ENCODE measurements at places on chromosomes 11 and 22. TPM values are rescaled to one million over a fixed set of nuclear protein-coding genes. Genes with fewer than 3 reads are reported as not detected.

DNA sequence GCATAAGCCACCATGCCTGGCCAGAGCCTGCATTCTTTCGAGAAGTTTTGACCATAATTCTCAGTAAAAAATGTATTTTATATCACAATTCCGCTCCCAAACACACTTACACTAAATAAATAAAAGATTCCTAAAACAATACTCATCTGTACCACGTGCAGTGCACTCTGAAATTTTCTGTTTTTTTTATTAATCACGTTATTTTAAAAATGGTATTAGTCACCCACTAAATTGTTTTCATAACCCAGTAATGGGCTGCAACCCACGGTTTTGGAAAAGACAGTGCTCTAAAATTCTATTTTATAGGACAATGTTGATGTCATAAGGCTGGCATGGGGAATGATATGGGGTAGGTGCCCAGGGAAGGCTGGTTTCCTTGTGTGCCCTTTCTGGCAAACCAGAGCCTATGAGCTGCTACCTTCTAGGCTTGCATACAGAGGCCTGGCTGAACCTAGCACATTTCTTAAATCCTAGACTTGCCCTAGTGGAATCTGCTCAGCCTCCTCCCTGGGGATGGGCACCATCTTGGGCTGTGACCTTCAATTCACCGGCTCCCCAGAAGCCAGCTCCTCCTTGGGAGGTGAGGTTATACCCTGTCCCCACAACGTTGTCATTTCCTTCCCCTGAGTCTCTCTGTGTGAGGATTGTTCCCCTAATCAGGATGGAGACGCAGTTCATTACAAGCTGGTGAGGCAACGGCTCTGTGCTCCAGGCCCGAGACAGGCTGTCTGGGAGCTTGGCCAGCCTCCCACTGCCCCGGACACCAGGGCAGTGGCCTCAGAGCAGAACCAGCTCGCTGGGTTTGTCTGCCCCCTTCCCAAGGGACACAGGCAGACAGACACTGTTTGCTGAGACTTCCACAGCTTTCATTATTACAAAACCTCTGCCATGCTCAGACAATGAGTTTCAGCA is 116.5 kb upstream of the NAV2 start:
- peak; percentile 4 for DNase-seq

Gene CTR9
- total RNA-seq, result 13.5 TPM

GRCh38 chr22:32661737-32662586 is 139.5 kb upstream of the TIMP3 start:
- DNase-seq, result no peak

Gene KCNQ1OT1
- total RNA-seq, result 2.7 TPM

GRCh38 chr22:20405291-20405930 is 11.5 kb downstream of the ZNF74 start:
- no peak for DNase-seq

GRCh38 chr11:17604201-17604914 is 57.3 kb downstream of the OTOG start:
- DNase-seq, result no peak

- DNase-seq, result no peak
These were observed 526.7 kb downstream of the INSC start for GRCh38 chr11:15641271-15642045.

Gene GRAMD4
- total RNA-seq, result 71.9 TPM

- DNase-seq, result peak; percentile 2
These were observed 504.3 kb downstream of the FAM181B start for GRCh38 chr11:82229341-82229740.

DNA sequence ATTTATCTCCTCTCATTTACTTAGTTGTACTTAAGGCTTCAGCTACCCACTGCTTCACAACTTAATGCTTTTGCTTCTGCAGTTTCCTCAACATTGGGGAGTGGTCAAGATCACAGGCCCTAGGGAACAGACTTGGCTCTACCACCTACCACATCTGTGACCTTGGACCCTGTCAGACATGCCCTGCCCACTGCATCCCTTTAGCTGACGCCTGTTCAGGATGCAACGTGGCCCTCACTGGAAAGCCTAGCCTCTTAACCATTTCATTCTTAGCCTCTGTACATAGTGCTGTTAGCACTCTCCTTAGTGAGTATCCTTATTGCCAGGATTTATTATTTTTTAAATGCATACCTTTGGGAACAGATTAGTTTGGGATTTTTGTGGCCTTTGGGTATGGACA is 34.4 kb downstream of the TNRC6B start:
- DNase-seq, result no peak

DNA sequence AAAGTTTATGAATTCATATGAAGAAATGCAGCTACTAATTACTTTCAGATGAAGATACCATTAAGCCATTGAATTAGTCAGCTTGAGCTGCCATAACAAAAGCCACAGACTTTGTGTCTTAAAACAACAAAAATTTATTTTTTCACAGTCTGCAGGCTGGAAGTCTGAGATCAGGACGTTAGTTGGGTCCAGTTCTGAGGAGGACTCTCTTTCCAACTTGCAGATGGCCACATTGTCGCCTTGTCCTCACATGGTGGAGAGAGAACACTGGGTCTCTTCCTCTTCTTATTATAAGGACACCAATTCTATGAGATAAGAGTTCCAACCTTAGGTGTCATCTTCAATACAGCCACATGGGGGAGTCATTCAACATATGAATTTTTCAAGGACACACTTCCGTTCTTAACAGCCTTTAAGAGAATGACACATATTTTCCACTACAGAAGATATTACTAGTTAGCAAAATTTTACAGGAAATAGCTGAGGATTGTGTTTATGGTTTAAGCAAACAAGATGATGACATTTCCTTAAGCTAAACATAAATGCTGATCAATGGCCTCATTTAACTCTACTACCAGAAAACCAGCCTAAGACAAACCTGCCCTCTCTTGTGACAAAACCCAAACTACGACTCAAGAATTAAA is 56.0 kb downstream of the DCUN1D5 start:
- DNase-seq, result peak; percentile 13

Gene KCTD17
- total RNA-seq, result 12.9 TPM

- no peak for DNase-seq
These were observed 88.9 kb upstream of the DDI1 start for GRCh38 chr11:103947546-103947919.

- no peak for DNase-seq
These were observed 15.4 kb upstream of the ANGPTL5 start for GRCh38 chr11:101931692-101932091.

GRCh38 chr11:73416786-73417185 is 40.6 kb downstream of the RELT start:
- no peak for DNase-seq

- DNase-seq, result peak; percentile 82
These were observed 15.9 kb downstream of the CRELD2 start for GRCh38 chr22:49934160-49934890.

- DNase-seq, result no peak
These were observed 12.2 kb upstream of the CCDC89 start for GRCh38 chr11:85698195-85698594.

DNA sequence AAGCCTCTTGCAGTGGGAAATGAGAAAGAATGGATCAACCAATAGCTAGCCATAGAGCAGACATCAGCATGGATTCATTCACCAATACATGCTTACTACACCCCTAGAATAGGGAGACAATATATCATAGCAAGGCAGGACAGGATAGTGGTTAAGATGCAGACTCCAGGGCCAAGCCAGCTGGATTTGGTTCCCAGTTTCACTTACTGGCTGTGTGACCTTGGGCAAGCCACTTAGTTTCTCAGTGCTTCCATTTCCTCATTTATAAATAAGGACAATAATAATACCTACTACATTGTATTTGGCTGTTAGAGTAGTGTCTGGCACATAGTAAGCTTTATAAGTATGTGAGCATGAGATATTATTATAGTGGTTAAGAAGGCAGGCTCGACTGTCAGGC is 7.1 kb downstream of the DCHS1 start:
- DNase-seq, result no peak

- no peak for DNase-seq
These were observed 74.7 kb upstream of the RRM1 start for GRCh38 chr11:4019891-4020290.

- DNase-seq, result no peak
These were observed 710 bp downstream of the MTCH2 start for GRCh38 chr11:47641600-47642098.

Gene KCNE3
- 8.1 TPM for total RNA-seq

Measured in hematopoietic multipotent progenitor cell (in vitro differentiated cells).